SK-N-SH treated with all-trans-retinoic acid at 6 μM for 48 hours (cell line): ENCODE measurements at places on chromosomes 7 and 10.

DNA sequence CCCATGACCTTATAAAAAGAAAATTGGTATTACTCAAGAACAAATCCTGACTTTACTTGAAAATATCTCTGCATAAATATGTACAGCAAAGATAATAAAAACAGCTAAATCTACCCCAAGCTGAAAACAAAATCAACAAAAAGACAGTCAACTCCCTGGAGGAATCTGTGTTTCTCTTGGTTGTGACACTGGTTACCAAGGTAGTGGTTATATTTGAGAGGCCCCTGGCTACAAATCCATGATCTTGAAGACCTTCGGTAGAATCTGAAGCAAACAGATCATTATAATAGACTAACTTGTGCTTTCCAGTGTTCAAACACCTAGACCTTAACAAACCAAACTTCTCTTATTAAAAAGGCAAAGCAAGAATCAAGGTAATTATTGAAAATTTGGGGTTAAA, 123.9 kb upstream of the SGCE start:
- ATAC-seq = no peak

DNA sequence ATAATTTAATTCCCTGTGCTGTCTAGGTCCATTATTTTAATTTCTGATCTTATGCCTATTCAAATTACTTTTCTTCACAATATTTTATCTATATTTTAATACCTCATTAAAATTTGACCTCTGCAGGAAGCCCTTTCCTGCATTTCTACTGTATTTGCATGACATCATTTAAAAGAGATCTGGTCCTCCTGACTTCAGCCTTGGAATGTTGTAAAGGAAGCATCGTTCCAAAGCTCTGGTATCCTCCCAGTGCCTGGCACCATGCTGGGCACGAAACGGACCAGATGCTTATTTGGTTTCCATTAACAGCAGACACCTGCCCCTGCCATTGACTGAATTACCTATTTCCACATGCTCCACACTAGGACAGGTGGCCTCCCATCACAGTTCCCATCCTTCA, 247.5 kb downstream of the KLF6 start:
- ATAC-seq = no peak

- no peak for ATAC-seq
These were observed 24.3 kb upstream of the ACSL5 start for GRCh38 chr10:112349521-112350085.

- peak; percentile 86 for ATAC-seq
These were observed 64.6 kb downstream of the CUX1 start for GRCh38 chr7:101882005-101882421.

DNA sequence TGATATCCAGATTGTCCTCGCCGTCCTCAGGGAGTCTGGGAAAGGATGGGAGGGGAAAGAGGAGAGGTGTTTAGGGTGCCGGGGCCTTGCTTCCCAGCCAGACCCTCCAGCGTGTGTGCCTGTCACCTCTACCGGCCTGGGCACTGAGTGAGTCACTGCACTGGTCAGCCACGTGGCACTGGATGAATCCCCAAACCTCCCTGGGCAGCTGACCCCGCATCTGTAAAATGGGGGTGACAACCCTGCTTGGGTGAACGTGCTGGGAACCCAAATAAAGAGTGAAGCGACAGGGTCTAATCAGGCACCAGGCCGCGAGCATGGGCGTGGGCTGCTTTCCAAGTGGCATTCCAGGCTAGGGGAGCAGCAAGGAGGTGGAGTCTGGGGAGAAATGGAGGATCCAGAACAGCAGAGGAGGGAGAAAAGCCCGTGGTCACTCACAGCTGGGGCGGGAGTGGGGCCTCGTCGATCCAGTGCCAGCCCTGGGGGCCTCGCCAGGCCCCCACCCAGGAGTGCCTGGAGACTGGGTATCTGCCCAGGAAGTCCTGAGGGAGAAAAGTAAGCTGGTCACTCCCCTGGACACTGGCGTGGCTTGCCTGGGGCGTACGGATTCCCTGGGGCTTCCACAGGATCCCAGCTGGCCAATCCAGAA, 29.7 kb downstream of the KLRG2 start:
- ATAC-seq = no peak; the same call in 2 of the 3 replicates

- ATAC-seq = no peak
These were observed 410.0 kb downstream of the HTR7 start for GRCh38 chr10:90447831-90448230.

DNA sequence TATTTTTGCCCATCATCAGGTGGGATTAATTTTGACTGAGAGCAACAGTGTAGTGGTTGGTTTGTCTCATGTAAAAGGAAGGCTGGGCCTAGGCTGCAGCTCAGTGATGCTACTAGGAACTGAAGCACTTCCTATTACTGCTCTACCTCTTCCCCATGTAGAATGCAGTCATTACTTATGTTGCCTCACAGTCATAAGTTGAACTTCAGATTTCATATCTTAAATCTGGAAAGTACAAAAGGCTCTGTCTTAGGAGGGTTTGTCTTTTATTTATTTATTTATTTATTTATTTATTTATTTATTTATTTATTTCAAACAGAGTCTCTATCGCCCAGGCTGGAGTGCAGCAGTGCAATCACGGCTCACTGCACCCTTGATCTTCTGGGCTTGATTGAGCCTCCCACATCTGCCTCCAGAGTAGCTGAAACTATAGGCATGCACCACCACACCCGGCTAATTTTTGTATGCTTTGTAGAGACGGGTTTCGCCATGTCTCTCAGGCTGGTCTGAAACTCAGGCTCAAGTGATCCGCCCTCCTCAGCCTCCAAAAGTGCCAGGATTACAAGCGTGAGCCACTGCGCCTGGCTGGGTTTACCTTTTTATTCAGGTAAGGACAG, 721.7 kb upstream of the GALNT17 start:
- no peak for ATAC-seq

GRCh38 chr10:71145352-71145945, 66.9 kb upstream of the UNC5B start:
- ATAC-seq = no peak

- no peak for ATAC-seq
These were observed 11.9 kb downstream of the TSPAN14 start for GRCh38 chr10:80465839-80466590.

DNA sequence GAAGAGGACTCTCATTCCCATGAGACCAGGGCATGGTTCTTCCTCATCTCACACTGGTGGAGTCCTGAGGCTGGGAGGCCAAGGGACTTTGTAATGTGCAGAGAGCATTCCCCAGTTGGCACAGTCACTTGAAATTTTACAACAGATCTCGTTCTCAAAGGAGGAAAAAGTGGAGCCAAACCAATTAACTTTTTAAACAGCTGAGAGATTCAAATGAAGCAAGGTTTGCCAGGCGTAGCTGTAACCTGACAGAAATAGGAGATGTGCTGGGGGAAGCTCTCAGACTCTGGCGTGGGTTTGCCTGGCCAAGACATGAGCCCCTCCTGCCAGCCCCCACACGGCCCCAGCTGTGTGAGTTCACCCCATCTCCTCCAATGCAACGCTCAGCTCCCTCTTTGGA, 12.0 kb upstream of the CPXM2 start:
- ATAC-seq = no peak

- ATAC-seq = no peak
These were observed 168.9 kb downstream of the TWIST1 start for GRCh38 chr7:18948521-18948920.
